ENCODE measurements at places on chromosomes 12 and 14.

DNA sequence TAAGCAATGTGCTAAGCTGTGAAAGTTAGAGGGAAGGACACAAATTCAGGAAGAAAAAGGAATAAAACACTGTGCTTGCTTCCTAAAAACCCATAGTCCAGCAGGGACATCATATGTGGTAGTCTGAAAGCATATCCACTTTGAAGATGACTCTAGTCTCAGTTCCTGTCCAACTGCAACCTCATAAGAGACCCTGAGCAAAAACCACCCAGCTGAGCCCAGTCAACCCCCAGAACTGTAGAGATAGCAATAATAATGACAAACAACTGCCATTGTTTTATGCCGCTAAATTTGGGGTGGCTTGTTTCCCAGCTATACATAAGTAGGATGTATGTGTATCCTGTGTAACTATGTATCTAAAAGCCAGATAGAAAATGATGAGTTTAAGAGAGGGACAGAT lies 3.9 kb upstream of the SERPINA4 start:
- no peak for DNase-seq

GRCh38 chr12:121467638-121468498 lies 68.0 kb downstream of the RNF34 start:
- DNase-seq: no peak

- DNase-seq: no peak
These were observed 11.3 kb downstream of the NR1H4 start for GRCh38 chr12:100484891-100485471.

DNA sequence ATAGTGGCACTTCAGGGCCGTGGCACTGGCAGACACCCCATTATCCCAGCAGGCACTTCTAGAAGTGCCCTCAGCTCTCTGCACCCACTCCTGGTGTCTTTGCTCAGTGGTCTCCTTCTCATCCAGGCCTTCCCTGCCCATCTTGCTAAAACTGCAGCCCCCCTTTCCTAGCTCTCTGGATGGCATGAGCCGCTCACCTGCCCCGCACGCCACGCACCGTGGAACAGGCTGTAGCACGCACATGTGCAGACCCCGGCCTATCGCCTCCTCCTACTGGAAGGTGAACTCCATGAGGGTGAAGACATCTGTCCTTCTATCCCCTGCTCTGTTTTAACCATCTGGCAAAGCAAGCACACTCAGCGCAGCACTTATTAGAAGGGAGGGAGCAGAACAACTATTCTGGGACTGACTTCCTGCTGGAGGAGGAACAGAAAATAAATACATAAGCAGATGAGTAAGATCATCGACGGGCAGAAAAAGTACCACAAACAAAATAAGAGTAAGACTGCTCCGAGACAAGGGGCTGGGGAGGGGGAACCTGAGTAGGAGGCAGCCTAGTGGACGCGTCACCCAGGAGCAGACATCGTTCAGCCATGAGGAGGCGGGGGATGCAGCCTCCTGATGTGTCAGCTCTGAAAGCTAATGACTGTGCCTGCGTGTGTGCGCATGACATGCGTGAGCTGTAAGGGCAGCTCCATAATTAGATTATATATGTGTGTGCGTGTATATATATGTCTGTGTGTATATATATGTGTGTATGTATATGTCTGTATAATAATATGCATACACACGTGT lies 7.8 kb upstream of the FZD10 start:
- no peak for DNase-seq

- DNase-seq: no peak
These were observed 13.2 kb downstream of the KERA start for GRCh38 chr12:91044586-91044985.

DNA sequence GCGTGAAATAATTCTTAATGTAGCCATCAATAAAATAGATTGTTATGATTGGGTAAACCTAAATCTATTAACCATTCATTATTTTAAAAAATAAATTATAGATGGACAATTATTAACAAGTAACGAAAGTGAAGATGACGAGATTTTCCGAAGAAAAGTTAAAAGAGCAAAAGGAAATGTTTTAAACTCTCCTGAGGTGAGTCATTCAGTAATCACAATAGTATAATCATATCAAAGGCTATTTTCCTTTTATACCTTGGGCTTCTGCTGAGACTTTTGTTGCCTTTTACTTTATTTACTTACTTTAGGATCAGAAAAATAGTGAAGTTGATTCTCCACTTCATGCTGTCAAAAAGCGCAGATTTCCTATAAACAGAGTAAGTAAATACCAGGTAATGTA lies 45.6 kb downstream of the FANCM start:
- no peak for DNase-seq

DNA sequence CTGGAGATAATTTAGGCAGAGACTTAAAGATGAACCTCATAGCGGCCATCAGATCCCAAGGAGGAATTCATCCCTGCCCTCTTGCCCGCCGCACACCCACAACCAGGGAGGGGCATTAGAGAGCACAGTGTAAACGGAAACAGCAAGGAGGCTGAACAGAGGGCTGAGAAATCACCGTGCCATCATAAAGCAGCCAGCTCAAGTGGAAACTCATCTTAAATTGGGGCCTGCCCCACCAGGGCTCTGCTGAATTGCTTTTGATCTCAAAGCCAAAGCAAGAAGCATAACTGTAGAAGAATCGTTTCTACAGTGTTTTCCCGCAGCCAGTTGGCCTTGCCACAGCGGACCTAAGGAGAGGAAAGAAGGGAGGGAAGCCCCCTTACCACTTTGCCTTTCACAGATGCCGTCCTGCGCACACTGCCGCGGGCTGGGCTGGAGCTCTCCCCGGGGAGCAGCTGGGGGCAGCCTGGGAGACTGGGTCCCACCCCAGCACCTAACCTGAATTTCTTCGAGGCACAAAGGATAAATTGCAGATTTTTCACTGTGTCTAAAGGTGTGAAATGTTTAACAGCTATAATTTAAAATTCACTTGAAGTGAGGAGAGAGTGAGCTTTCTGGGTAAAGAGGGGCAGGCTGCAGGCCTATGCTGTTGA lies 51.8 kb upstream of the MMP17 start:
- no peak for DNase-seq

GRCh38 chr12:22738945-22739344 lies 114.0 kb downstream of the ETNK1 start:
- no peak for DNase-seq

GRCh38 chr14:53331247-53331646 lies 178.1 kb upstream of the DDHD1 start:
- DNase-seq: no peak

- peak; percentile 48 for DNase-seq
These were observed 34.5 kb downstream of the PRKCH start for GRCh38 chr14:61355892-61356325.

DNA sequence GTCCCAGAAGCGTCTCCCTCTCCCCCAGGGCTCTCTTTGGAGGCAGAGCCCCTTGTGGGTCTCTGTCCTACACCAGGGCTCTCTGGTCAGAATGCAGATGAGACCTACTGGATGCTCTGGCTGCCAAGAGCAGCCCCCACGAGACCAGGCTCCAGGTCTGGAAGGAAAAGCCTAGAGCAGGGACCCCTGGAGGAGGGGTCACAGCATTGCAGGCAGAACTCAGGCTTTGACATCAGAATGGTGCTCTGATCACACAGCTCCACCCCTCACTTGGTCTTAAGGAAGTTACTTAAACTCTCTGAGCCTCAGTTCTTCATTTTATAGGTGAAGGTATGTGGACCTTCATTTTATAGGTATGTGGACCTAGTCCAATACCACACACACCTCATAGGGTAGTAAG lies 83.1 kb downstream of the ARL6IP4 start:
- DNase-seq: no peak

DNA sequence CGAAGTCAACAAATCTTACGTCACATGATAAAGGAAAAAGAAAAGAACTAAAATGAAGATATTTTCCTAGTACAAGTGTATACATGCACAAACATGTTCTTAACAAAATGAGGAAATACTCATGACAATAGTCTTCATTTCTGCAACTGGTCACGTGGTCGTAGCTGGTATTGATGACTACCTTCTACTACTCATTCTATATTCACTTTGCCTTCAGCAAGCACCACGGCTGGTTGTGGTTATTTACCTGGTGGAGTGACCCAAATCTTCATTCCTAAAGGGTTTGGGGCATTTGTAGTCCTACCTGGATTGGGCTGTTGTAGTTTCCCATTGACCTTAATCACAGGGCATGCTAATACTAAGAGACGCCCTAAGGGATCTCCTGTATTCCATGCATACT lies 51.2 kb downstream of the FIGNL2 start:
- DNase-seq: no peak

DNA sequence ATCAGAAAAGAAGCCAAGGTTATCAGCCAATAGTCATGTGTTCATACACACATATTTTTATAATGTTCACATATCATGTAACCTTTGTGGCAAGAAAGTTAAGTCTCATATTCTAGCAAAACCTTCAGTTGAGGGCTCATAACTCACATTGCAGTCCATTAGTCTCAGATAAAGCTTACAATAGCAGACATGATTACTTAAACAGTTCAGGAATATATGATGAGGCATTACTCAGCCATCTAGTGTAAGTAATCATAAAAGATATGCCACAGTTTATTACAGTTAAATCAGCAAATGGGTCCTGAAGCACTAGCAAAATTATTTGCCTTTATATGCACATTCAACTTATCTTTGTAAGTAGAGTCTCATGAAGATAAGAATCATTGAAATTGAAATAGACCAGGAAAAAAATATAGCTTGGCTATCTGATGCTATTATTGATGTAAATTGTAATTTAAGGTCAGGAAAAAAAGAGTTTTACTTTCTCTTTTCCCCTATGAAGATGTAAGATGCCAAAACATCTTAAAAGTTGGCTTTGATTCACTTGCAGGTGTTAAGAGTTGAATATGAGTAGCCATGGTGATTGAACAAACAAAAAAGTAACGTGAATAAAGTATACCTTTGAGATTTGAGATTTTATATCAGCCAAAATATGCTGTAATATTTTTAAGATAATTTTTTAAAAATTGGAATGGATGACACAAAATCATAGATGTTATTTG lies 537.0 kb downstream of the SLC6A15 start:
- no peak for DNase-seq

GRCh38 chr12:90062799-90063198 lies 354.2 kb upstream of the ATP2B1 start:
- DNase-seq: no peak

DNA sequence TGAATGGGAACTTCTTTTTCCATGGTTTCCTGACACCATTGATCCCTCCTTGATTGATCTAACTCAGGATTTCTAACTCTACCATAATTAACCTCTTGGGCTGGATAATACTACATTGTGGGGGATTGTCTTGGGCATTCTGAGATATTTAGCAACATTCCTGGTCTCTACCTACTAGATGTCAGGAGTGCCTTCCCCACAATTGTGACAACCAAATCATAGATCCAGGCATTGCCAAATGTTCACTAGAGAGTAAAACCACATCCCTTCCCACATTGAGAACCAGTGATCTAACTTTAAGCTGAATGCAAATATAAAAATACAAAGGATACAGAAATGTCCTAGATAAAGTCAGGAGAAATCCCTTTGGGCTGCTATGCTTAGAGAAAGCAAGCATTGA lies 36.9 kb upstream of the CCDC198 start:
- no peak for DNase-seq

GRCh38 chr14:75273272-75274049 lies 5.2 kb upstream of the FOS start:
- no peak for DNase-seq

DNA sequence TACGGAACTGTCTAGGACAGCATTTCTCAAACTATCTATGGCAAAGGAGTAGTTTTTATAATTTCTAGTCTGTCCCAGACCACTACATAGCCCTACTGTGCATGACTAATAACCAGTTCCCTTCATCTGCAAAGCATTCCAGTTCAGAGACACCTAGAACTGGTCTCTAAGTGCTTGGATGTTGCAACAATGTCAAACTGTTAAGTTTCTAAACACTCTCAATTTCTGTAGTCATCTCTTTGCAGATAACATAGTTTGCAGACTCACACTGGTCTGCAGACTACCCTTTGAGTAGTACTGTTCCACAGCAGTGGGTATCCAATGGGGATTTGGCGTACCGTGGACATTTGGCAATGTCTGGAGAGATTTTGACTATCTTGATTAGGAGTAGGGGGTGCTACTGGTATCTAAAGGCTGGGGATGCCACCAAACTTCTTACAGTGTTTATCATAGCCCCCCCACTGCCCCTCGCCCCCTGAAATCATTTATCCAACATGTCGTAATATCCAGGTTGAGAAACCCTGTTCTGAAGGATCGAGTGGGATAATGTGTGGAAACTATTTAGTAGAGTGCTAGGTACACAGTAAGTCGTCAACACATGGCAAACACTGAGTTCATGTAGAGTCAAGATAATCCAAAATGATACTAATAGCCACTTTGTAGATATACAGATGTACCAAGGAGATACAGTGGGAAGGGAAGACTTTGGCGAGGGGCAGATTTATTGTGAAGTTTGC lies 1.7 kb downstream of the C12orf76 start:
- DNase-seq: no peak

GRCh38 chr14:81392052-81392451 lies 8.1 kb downstream of the STON2 start:
- no peak for DNase-seq

DNA sequence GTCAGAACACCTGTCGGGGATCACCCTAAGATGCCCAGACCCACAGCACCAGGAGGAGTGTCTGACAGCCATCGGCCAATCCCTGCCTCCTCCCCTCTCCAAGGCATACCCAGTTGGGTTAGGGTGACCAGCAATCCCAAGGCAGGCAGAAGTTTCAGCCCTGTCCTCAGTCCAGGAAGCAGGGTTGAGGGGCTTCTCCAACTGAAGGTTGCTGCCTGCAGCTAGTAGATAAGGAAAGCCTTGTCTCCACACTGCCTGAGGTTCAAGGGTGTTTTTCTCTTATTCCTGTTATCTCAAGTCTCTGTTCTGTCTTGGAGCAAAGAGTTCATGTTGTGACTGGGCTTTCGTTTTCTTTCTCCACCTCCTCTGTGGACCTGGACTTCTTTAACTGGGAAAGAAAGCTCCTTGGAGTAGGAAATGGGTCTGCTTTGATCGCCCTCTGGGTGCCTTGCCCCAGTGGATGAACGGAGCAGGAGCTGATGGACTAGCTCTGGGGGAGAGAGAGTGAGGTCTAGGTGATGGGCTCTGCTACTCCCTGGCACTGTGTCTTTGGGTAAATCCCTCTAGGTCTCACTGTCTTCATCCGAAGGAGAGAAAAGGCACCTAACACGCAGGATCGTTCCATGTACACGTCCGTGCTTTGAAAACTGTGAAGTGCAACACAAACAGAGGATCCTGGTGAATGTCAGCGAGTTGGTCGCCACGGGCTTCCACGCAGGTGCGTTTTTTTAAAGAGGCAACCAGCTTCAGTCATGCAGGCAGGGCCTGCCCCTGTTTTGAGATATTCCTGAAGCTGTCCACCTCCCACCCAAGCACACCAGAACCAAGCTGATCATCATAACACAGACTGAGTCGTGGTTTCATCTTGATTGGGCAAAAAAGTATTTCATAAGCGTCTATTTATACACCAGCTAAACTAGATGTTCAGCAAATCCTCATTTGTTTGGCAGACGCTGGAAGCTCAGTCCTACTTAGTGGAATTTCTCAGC lies 52.5 kb upstream of the FOXN3 start:
- no peak for DNase-seq

DNA sequence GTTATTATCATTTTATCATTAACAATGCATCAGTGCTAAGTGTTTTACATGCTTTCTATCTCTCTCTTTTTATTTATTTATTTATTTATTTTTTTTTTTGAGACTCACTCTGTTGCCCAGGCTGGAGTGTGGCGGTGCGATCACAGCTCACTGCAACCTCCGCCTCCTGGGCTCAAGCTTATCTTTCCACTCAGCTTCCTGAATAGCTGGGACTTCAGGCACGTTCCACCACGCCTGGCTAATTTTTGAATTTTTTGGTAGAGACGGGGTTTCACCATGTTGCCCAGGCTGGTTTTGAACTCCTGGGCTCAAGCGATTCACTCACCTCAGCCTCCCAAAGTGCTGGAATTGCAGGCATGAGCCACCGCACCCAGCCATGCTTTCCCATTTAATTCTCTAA lies 3.9 kb upstream of the BTG1 start:
- DNase-seq: no peak
